ENCODE measurements at places on chromosomes 3 and 15.

- DNase-seq: no peak
These were observed 6.1 kb upstream of the LDHAL6B start for GRCh38 chr15:59200560-59200959.

GRCh38 chr3:188661806-188662205, 507.8 kb downstream of the LPP start:
- DNase-seq: no peak

GRCh38 chr15:20340931-20341661, 200.5 kb downstream of the GOLGA6L6 start:
- no peak for DNase-seq

- no peak for DNase-seq
These were observed 130.8 kb downstream of the VPS13C start for GRCh38 chr15:61929452-61929851.

DNA sequence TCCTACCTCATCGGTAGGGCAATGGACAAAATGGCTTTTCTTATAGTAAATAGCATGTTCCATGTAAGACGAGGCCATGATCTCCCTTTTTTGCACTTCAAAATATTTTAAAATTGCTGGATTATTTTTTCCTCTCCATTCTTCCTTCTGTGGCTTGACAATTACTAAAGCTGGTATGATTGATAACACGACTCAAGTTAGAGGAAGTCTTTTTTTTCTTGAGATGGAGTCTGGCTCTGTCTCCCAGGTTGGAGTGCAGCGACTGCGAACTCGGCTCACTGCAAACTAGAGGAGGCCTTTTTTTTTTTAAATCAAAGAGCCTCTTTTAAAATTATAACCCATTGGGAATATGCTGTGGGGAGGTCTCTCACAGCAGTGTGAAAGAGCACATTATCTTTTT, 124.5 kb upstream of the TBL1XR1 start:
- no peak for DNase-seq

- no peak for DNase-seq
These were observed 747.7 kb upstream of the CBLB start for GRCh38 chr3:106616556-106616955.

GRCh38 chr3:134419214-134419959, 45.1 kb upstream of the AMOTL2 start:
- DNase-seq: no peak

- DNase-seq: no peak
These were observed 6.5 kb downstream of the ZNF589 start for GRCh38 chr3:48247401-48247811.

Data from HS-27A (cell line).